ENCODE measurements at places on chromosomes 6 and 20. TPM values are rescaled to one million over a fixed set of nuclear protein-coding genes. Genes with fewer than 3 reads are reported as not detected.

Gene GTSF1L
- total RNA-seq, result not detected

Gene PSORS1C1
- 0.75 TPM for total RNA-seq

Gene TFAP2D
- not detected for total RNA-seq

GRCh38 chr6:14088600-14089192, 28.9 kb upstream of the CD83 start:
- no peak for DNase-seq
- no peaks in the 10 kb centered on the region for H3K4me1 ChIP-seq
- no peak overlapping the region for H3K4me3 ChIP-seq
- no peak overlapping the region for H3K27ac ChIP-seq
- no peaks in the 10 kb centered on the region for H3K36me3 ChIP-seq

DNA sequence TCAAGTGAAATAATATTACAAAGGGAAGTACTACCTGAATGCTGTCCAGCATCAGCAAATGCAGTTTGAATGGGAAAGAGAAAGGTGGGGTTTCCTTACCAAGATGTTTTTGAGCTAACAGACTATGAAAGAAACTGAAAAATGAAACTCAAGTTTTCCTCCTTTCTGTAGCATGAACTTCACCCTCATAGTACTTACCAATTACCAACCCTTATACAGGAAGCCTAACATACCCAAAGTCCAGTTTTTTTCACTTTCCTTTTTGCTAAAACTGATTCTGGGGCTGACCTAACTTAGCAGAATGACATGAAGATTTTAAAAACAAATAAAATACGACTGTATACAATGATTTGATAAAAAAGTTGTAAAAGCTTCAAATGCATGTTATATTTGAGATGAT, 5.2 kb downstream of the ZNFX1 start:
- no peaks in the 10 kb centered on the region for H3K27me3 ChIP-seq
- no peak overlapping the region for H3K27ac ChIP-seq
- no peak for DNase-seq
- no peak overlapping the region for H3K4me3 ChIP-seq

DNA sequence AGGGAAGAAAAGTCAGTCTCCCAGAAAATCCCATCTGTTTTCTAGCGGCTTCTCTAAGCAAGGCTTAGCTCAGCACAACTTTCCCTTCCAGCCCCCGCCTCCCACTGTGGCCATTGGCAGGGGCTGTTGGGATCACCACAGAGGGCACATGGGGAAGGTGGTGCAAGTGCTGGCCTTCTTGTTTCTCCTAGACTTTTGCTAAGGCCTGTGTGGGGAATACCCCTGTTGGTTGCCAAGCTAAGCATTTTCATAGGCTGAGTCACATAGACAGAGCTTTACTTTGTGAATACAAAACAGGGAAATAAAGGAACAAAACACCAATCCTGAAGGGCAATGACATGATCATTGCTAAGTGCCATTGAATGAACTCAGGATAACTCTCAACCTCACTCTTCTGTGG, 32.4 kb upstream of the TIAM2 start:
- no peaks in the 10 kb centered on the region for H3K36me3 ChIP-seq
- H3K4me3 ChIP-seq, result no peak overlapping the region
- H3K4me1 ChIP-seq, result peaks cover 37% of the 10 kb centered on the region
- peak overlapping the region; percentile 46 for H3K27ac ChIP-seq

GRCh38 chr20:20731945-20732296, 19.5 kb upstream of the RALGAPA2 start:
- H3K27ac ChIP-seq, result no peak overlapping the region
- DNase-seq, result no peak
- no peaks in the 10 kb centered on the region for H3K27me3 ChIP-seq
- no peak overlapping the region for H3K4me3 ChIP-seq
- no peaks in the 10 kb centered on the region for H3K36me3 ChIP-seq

DNA sequence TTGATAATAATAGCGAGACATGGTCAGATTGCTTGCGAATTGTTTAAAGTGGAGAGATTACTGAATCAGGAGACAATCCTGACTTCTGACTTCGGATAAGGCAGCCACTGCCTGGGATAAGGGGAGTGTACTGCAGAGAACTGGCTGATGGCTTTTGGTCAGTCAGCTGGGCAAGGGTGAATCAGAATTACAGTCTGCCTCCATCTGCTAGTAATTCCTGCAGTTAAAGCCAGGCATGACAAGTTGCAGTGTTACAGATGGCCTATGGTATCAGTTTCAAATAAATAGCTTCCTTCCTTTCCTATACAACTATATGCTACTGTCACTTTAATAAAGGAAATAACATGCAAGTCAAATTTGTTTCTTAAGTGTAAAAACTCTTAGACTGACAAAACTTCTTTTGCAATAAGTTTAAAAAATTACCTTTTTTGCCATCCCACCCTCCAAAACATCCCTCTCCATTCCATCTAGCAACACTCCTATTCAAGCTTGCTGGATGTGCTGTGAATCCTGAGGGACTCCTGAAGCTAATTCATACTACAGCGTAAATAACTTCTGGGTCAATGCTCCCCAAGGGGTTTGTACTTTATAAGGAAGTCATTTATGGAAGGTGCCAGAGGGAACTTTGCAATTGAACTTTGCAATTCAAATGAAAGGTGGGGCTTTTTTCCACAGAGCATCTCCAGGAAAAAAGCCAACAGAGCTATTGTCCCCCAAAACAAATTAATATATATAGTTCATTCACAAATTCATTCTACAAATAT, 245.2 kb downstream of the ADGRB3 start:
- H3K27ac ChIP-seq, result no peak overlapping the region
- no peak for DNase-seq
- no peaks in the 10 kb centered on the region for H3K27me3 ChIP-seq

- no peaks in the 10 kb centered on the region for H3K36me3 ChIP-seq
- no peak overlapping the region for H3K4me3 ChIP-seq
- peaks cover 26% of the 10 kb centered on the region for H3K4me1 ChIP-seq
- no peak overlapping the region for H3K27ac ChIP-seq
- DNase-seq, result no peak
Measured at GRCh38 chr20:10352934-10353824, 80.8 kb downstream of the MKKS start.

DNA sequence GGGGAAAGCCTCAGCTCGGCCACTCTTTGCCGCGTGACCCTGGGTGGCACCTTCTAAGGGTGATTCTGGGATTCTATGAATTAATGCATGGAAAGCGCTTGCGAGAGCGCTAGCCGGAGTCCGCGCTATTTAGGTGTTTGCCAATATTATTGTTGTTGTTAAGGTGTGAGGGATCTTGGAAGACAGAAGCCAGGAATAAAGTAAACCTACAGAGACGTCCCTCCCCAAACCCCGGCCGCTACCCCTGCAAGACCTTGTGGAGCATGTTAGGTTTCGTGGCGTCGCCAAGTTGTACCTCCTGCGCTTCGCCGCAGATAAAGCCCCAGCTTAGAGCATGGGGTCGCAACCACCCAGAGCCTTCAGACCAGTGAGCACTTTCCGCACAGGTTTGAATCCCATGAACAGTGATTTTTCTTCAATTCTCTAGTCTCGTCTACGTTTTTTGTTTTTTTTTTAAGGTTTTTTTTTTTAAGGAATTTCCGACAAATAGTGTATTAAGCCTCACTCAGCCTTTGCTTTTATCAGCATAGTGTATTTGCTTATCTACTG, 16.9 kb upstream of the ZSCAN9 start:
- H3K27ac ChIP-seq, result no peak overlapping the region
- no peaks in the 10 kb centered on the region for H3K27me3 ChIP-seq
- DNase-seq, result no peak
- no peaks in the 10 kb centered on the region for H3K4me1 ChIP-seq

- no peaks in the 10 kb centered on the region for H3K4me1 ChIP-seq
- no peaks in the 10 kb centered on the region for H3K27me3 ChIP-seq
- no peak overlapping the region for H3K27ac ChIP-seq
- no peak for DNase-seq
- no peaks in the 10 kb centered on the region for H3K36me3 ChIP-seq
Measured at GRCh38 chr6:97632341-97632740, 349.3 kb upstream of the MMS22L start.

Measured in Caco-2 (cell line).